Mesothelial cell of epicardium (in vitro differentiated cells): ENCODE measurements at places on chromosomes 3 and 15. TPM values are rescaled to one million over a fixed set of nuclear protein-coding genes. Genes with fewer than 3 reads are reported as not detected.

Gene CAV3
- total RNA-seq = not detected in 3 replicates

Gene CEMIP
- 0.70 to 1.2 TPM (median 0.83 TPM) in 3 replicates for total RNA-seq

Gene CCDC71
- 28.7 to 29.8 TPM (median 28.9 TPM) in 3 replicates for total RNA-seq

Gene TMEM212
- not detected in 3 replicates for total RNA-seq

Gene SHISA5
- total RNA-seq = 154 to 167 TPM (median 156 TPM) in 3 replicates

Gene PIGZ
- 0.70 to 0.91 TPM (median 0.74 TPM) in 3 replicates for total RNA-seq

Gene FSIP1
- total RNA-seq = 0.50 to 0.89 TPM (median 0.74 TPM) in 3 replicates

Gene FES
- 26.5 to 32.6 TPM (median 29.4 TPM) in 3 replicates for total RNA-seq

Gene MAGEL2
- total RNA-seq = 10.9 to 11.2 TPM (median 10.9 TPM) in 3 replicates

Gene HDC
- total RNA-seq = not detected in 3 replicates

Gene SMARCC1
- 215 to 234 TPM (median 222 TPM) in 3 replicates for total RNA-seq

Gene SNX22
- total RNA-seq = 0.78 to 0.91 TPM (median 0.79 TPM) in 3 replicates

Gene NR2E3
- 1.1 to 2.0 TPM (median 1.2 TPM) in 3 replicates for total RNA-seq
